ENCODE measurements at places on chromosomes 16 and 17. TPM values are rescaled to one million over a fixed set of nuclear protein-coding genes. Genes with fewer than 3 reads are reported as not detected.

The DLX4 gene
- total RNA-seq, result not detected

The IL17C gene
- not detected for total RNA-seq

The SERPINF2 gene
- 0.18 TPM for total RNA-seq

The CHAD gene
- not detected for total RNA-seq

The SLC25A10 gene
- total RNA-seq, result 11.2 TPM

The CTU2 gene
- total RNA-seq, result 8.8 TPM

The MMP15 gene
- 14.3 TPM for total RNA-seq

The LAT gene
- 1.3 TPM for total RNA-seq

The CLCN7 gene
- 37.5 TPM for total RNA-seq

The DDX19B gene
- total RNA-seq, result 24.3 TPM

GRCh38 chr16:2236337-2237101 lies at the start of gene DNASE1L2:
TSS of gene DNASE1L2 (plus strand) at chr16:2236444. CDS start at chr16:2236817, 373 bp downstream.
- DNase-seq, result peak; percentile 43

DNA sequence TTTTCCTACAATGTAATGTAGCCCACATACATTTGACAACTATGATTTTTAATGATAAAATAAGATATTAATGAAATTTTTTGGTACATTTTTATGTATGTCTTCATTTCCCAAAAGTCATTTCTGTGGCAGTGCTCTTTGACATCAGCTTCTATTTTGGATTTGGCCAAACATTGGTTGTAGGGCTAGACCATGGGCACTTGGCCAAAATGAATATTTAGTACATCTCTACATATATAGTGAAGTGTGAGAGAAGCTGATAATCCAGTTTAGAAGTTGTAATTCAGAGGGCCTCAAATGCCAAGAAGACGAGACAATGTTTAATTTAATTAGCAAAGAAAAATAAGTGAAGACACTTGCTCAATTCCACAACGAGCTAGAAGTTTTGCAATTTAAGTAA lies 724.9 kb upstream of the SOX9 start:
- no peak for DNase-seq

DNA sequence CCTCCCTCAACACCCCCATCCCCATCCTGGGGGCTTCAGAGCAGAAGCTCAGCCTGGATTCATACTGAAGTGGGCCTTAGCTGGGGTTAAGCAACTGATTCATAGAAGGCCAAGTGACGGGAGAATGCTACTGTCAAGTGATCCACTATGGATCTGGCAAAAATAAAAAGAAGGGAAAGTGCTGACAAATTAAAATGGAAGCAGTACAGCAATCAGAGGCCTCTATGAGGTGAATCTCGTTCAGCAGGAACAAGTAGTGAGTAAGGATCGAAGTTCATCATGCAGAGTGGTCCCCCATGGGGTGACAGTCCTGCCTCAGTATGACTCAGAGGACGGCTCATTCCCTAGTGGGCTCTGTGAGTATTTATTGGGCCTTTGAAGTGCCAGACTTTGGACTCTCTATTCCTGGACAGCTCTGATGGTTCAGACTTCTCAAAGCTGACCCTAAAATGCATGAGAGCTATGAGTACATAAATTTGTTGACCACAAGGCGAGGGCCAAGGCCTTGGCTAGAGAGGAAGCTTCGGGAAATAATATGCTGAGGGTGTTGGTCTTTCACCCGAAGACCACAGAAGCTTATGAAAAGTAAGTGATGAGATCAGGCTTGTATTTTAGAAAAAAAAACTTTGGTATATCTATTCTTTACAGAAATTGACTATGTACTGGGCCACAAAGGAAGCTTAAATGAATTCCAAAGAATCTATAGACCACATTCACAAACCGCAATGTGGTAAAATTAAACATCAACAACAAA lies 5.3 kb upstream of the NSMCE1 start:
- no peak for DNase-seq

DNA sequence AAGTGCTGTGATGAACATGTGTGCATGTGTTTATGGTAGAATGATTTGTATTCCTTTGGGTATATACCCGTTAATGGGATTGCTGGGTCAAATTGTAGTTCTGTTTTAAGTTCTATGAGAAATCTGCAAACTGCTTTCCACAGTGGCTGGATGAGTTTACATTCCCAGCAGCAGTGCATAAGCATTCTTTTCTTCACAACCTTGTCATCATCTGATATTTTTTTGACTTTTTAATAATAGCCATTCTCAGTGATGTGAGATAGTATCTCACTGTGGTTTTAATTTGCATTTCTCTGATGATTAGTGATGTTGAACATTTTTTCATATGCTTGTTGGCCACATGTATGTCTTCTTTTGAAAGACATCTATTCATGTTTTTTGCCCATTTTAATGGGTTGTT lies 18.5 kb downstream of the CCL8 start:
- no peak for DNase-seq

- DNase-seq, result peak; percentile 56
Observed at GRCh38 chr16:71746442-71747046, 22.0 kb upstream of the PHLPP2 start.

DNA sequence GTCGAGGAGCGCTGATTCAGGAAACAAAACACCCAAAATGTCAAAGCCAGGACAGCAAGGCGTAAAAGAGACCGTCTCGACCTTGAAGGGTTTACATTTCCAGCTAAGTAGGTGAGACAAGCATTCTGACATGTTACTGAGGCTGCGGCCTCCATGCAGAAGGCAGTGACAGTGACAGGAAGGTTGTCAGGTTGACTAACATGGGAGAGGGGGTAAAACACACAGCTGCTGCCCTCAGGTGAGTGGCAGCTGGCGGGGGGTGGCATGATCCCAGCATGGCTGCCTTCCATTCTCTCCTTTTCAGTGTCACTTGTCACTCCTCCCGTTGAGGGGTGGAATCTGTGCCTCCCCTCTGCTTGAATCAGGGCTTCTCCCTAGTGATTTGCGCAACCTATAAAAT lies 31.9 kb upstream of the CRHR1 start:
- no peak for DNase-seq

- no peak for DNase-seq
Observed at GRCh38 chr16:80938004-80938878, 68.4 kb downstream of the CMC2 start.

DNA sequence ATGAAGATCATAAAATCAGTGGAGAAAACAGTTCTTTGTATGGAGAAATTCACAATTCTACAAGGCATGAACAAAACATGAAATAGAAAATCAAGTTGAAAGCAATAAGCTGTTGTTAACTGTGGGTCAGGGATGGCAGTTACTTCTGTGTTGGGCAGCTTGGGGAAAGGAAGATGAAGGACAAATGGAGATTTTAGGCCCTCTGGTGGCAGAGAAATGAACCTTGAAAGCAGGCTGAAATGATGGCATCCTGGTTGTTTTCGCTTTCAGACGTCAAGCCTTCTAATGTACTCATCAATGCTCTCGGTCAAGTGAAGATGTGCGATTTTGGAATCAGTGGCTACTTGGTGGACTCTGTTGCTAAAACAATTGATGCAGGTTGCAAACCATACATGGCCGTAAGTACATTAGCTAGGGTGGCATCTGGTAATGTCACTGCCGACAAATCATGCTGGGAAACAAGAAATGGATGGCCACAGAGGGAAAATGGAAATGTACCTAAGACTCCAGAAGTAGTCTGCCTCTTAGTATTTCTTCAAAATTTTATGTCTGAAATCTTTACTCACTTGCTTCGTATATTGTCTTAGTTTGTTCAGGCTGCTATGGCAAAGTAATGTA lies 108.9 kb downstream of the MAP2K6 start:
- DNase-seq, result peak; percentile 54

DNA sequence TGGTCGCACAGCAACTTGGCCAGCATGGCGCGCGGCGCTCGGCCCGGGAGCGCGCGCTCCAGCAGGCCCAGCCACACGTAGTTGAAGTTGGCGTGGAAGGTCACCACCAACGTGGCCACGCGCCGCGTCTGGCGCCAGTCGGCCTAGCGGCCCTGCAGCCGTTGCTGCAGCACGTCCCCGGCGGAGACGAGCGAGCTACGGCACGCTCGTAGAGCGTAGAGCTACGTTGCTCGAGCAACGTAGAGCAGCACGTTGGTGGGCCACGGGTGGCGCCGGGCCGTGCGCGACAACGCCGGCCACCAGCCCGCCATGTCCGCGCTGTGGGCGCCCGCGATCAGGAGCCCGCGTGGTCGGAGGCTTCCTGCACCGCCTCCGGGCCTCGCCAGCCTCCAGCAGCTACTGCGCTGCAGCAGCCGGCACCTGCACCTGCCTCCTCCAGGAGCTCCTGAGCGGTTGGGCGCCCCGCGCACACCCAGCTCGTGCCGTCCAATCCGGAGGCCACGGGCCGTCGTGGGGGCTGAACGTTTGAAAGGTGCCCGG lies 13.4 kb upstream of the SULT1A1 start:
- peak; percentile 59 for DNase-seq

DNA sequence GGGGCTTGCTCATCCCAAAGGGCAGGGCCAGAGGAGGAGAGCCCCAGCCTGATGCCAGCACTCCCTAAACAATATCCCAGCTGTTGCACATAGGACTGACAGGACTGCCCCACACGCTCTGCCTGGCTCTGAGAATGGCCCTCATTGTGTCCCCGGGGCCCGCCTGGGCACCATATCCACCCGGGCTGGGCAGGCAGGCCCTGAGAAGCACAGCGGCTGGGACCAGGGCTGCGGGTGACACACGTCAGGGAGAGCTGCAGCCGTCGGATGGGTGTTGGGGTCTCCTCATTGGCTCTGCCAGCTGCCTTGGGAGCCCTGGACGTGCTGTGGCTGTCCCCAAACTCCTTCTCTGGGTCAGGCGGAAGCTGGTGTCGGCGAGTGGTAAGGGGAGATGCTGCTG lies 4.2 kb downstream of the BCAR1 start:
- no peak for DNase-seq

DNA sequence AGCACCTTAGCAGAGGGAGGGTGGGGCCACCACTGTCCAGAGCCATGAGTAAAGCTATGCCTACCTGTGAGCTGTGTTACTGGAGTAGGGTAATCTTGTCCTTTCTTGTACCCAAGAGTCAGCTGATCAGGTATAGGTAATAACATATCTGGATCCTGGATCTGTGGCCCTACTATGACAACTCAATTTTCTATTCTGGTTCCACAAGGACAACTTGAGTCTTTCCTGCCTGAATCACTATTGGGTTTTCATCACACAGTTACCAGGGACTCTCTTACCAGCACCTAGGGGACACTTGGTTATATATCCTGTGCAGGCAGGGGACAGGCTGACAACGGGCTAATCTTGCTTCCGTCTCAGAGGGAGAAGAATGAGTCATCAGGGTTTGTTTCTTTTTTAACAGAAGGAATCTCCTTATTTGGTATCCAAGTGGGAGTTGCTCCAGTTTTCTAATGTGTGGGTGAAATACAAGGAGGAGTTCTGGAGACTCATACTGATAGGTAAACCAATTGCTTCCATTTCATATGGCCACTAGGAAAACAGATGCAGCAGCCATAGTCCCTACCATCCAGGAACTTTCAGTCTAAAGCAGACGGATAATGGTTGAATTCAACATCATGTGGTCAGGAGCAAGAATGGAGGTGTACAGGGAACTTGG lies 6.8 kb downstream of the ZNF267 start:
- peak; percentile 41 for DNase-seq

- DNase-seq, result no peak
Observed at GRCh38 chr17:79192503-79193351, 118.1 kb downstream of the ENGASE start.

- peak; percentile 84 for DNase-seq
Observed at GRCh38 chr17:79706931-79707850, 23.6 kb upstream of the ENPP7 start.

DNA sequence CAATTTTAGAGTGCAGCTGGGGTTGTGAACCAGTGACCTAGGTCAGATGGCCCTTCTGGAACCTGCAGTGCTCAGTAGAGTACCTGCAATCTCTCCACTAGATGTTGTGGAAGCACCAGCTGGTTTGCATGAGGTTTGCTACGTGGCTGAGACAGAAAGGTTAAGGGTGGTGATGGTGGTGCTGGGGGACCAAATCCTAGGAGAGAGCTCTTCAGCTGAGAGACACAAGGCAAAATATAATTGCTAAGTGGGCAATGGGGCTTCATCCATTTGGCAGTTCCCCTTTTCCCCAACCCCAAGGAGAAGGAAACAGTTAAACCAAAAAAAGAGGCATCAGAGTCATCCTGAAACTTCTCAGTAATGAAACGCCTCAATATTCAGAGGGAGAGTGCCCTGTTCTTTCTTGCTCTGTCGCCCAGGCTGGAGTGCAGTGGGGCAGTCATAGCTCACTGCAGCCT lies 13.9 kb downstream of the ITPRIPL2 start:
- DNase-seq, result no peak

- DNase-seq, result no peak
Observed at GRCh38 chr17:82679586-82680465, 18.7 kb downstream of the RAB40B start.

DNA sequence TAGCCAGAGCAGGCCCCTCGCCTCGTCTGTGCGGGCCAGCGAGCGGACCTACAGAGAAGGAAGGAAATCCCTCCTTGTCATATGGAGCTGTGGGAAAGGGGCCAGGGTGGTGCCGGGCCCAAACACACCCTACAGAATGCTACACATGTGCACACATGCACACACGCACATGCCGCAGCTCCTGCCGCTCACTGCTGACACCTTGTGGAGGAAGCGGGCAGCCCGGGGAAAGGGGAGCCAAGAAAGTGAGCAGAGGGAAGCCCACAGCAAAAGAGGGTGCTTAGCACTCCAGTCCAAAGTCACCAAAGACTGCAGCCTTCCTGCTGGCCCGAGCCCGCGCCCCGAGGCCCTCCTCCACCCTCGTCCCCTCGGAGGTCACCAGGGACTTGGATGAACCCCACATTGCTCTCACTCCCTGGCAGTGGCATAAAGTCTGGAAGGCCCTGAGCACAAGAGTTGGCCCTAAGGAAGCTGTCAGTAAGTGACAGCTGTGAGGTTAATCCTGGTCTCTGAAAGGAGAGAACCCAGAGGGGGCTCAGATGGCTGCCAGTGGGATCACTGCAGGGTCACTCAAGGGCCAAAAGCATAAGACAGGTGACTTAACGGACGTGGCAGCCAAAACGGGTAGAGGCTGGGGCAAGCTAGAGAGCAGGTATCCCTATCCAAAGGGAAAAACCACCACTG lies 68.2 kb downstream of the MYO18A start:
- DNase-seq, result peak; percentile 80

DNA sequence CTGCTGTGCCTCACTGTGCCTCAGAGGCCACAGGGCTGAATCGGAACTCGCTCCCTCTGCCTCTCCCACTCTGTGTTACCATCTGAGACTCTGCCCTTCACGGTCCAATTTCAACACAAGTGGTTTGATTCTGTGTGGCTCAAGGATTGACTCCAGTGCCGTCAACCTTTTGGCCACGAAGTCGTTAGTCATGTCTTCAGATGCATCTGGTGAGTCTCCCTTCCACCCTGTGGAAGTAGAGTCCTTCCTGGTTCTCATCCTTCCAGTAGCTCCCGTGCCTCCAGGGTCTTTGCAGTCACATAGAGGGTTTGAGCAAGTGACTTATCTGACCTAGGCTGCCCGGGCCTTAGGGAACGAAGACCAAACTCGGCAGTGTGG lies 51.2 kb downstream of the PGS1 start:
- no peak for DNase-seq

DNA sequence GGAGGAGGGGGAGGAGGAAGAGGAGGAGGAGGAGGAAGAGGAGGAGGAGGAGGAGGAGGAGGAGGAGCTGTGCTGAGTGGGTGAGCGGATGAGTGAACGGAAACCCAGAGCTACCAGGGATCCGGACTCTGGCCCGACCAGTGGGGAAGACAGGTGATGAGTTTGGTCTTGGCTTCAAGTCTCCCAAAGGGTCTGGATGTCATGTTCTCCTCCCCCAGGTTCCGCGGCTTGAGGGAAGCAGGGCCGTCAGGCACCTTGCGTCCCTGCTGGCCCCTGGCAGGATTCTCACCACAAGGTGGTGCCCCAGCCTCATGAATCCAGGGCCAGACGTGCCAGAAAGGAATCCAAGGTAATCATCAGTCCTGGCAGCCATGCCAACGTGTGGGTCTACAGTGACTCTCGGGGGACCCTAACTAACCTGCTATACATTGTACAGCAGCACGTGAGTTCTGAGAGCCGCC lies 13.5 kb upstream of the ABAT start:
- DNase-seq, result peak; percentile 78

All from cerebellum (tissue), 4 donors.